ENCODE measurements at places on chromosomes 5 and 9. TPM values are rescaled to one million over a fixed set of nuclear protein-coding genes. Genes with fewer than 3 reads are reported as not detected.

GRCh38 chr5:138467711-138468132 lies 2.4 kb downstream of the EGR1 start:
- H3K4me1 ChIP-seq = peaks cover 24% of the 10 kb centered on the region
- H3K27ac ChIP-seq = peak overlapping the region; percentile 46
- H3K27me3 ChIP-seq = no peaks in the 10 kb centered on the region
- no peak for DNase-seq
- H3K4me3 ChIP-seq = peak overlapping the region; percentile 91
- peaks cover 9% of the 10 kb centered on the region for H3K36me3 ChIP-seq

SPINK6 gene
- total RNA-seq = not detected

GRCh38 chr5:54312499-54312898 lies 2.1 kb upstream of the ARL15 start:
- no peak overlapping the region for H3K4me3 ChIP-seq
- H3K27ac ChIP-seq = no peak overlapping the region
- DNase-seq = no peak
- H3K27me3 ChIP-seq = no peaks in the 10 kb centered on the region
- no peaks in the 10 kb centered on the region for H3K4me1 ChIP-seq

ZNF462 gene
- total RNA-seq = 8.8 TPM

ARHGEF28 gene
- total RNA-seq = 15.1 TPM

GRCh38 chr5:62616615-62617277 lies 38.1 kb downstream of the LRRC70 start:
- no peaks in the 10 kb centered on the region for H3K27me3 ChIP-seq
- no peaks in the 10 kb centered on the region for H3K36me3 ChIP-seq
- H3K4me3 ChIP-seq = no peak overlapping the region
- DNase-seq = no peak

PLAC8L1 gene
- total RNA-seq = not detected

DNA sequence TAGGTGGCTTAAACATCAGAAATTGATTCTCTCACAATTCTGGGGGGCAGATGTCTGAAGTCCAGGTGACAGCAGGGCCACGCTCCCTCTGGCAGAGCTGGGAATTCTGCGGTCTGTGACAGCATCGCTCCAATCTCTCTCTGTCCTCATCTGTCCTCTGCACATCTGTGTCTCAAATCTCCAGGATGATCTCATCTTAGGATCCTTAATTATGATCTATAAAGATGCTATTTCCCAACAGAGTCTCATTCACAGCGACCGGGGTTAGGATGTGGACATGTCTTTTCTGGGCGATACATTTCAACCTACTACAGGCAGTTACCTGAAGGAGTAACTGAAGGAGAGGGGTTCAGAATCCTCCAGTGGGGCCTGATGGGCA lies 31.4 kb downstream of the ANKRD33B start:
- H3K4me3 ChIP-seq = peak overlapping the region; percentile 4
- no peaks in the 10 kb centered on the region for H3K36me3 ChIP-seq
- no peak for DNase-seq
- H3K27ac ChIP-seq = peak overlapping the region; percentile 56
- no peaks in the 10 kb centered on the region for H3K27me3 ChIP-seq

DNA sequence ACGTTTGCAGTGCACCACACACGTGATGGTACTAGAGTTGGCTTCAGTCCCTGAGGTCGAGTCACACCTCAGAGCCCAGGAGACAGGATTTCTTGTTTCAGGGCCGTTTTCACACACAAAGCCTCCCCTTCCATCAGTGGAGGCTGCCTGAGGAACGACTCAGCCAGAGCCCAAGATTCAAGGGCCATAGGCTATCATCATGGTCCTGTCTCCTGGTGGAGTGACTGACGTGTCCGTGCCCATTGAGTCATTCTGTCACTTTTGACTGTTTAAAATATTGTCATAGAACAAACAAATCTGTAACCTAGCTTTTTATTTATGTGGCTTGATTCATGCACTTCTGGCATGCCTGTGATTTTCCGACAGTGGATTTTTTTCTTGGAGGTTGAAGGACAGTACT lies 28.3 kb downstream of the CAMK2A start:
- H3K36me3 ChIP-seq = no peaks in the 10 kb centered on the region
- no peaks in the 10 kb centered on the region for H3K4me1 ChIP-seq
- DNase-seq = no peak
- H3K27me3 ChIP-seq = no peaks in the 10 kb centered on the region
- H3K4me3 ChIP-seq = no peak overlapping the region

PTCH1 gene
- total RNA-seq = 25.2 TPM

NPR3 gene
- 3.5 TPM for total RNA-seq

DNA sequence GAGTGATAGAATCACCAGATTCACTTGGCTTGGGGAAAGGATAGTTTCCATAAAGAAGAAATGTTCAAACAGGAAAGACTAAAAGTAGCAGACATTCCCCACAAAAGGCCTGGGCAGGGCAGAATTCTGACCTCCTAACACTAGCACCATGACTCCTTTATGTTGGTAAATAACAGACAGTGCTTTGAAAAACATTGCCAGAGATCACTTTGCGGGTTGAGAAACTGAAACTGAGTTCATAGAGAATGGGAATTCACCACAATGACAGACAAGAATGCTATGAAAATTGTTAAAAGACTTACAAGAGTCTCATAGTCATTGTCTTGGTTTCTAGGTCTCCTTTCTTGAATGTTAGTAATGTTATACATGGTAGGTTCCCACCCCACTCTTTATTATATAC lies 172.5 kb upstream of the GLRA1 start:
- H3K27me3 ChIP-seq = no peaks in the 10 kb centered on the region
- no peaks in the 10 kb centered on the region for H3K4me1 ChIP-seq
- H3K36me3 ChIP-seq = no peaks in the 10 kb centered on the region
- no peak overlapping the region for H3K27ac ChIP-seq
- DNase-seq = no peak

- no peaks in the 10 kb centered on the region for H3K4me1 ChIP-seq
- peak; percentile 12 for DNase-seq
- H3K4me3 ChIP-seq = no peak overlapping the region
- H3K36me3 ChIP-seq = no peaks in the 10 kb centered on the region
- H3K27me3 ChIP-seq = no peaks in the 10 kb centered on the region
Observed at GRCh38 chr5:133749331-133749985, 137.1 kb upstream of the FSTL4 start.

DNA sequence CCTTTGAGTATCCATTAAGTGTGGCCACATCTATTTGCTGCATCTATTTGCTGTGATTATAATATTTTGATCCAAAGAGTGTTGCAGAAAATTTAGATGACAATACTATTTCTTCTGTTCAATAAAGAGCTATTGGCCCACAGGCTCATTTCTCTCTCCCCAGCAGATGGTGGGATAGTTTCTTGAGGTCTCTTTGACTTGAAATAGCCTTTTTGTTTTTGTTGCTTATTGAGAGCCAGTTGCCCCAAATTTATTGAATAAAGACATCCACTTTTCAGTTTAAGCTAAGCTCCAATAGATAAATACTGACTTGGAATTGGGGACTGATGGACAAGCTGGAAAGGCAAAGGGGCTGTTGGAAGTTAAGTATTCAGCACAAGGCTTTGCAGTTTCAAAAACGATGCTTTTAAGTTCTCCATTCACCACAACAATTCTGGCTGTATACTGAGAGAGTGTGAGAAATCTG lies 290.1 kb upstream of the MPDZ start:
- no peaks in the 10 kb centered on the region for H3K27me3 ChIP-seq
- H3K27ac ChIP-seq = peak overlapping the region; percentile 91
- peak overlapping the region; percentile 56 for H3K4me3 ChIP-seq

FBP2 gene
- total RNA-seq = not detected

GRCh38 chr5:78907255-78907891 lies 77.7 kb downstream of the ARSB start:
- peak; percentile 16 for DNase-seq
- H3K36me3 ChIP-seq = no peaks in the 10 kb centered on the region
- peak overlapping the region; percentile 25 for H3K4me3 ChIP-seq
- H3K4me1 ChIP-seq = peaks cover 4% of the 10 kb centered on the region

DNA sequence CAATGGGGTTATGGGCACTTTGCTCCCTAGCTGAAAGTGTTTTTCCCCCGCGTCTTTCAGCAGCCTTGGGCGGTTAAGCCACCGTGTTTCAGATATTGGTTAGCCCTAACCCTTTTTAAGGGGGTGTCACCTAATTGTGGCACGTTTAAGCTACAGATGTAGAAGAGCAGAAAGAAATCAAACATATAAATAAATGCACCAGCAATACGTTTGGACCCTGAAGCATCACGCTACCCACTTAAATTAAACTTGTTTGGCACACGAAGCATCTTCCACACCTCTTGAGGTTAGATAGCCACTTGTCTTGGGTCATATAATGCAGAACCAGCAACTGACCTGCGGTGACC lies 768 bp downstream of the YTHDC2 start:
- DNase-seq = no peak
- H3K27ac ChIP-seq = peak overlapping the region; percentile 97
- no peaks in the 10 kb centered on the region for H3K27me3 ChIP-seq
- H3K4me1 ChIP-seq = peaks cover 5% of the 10 kb centered on the region

DNA sequence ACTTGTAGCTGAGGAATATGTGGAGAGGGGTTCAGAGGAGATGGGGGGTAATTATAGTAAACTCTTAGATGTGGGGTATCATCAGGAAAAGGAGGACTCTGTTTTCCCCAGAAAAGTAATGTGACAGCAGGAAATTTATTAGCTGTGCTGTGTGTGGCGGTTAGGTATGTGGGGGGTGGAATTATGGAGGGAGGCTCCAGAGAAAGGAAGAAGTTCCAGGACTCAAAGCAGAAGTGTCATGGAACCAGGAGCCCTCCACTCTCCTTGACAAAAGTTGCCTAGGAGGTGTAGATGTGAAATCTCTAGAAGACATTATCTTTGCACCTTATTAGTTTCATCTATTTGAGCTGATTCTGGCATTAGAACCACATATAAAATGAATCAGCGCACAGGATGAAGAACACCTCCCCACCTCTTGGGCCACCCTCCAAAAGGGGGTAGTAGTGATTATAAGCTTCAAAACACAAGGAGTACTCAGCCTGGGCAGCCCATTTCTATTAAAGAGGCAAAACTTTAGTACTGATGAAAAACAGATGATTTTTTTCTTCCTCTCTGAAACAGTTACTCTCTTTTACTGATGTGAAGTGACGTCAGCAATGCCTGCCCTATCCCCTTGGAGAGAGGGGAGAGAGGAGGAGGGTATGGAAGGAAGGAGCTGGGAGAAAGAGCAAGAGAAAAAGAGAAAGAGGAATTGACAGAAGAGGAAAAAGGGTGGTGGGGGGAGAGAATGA lies 18.2 kb downstream of the NR2F1 start:
- H3K4me1 ChIP-seq = peaks cover 2% of the 10 kb centered on the region
- H3K27me3 ChIP-seq = peaks cover 32% of the 10 kb centered on the region
- DNase-seq = no peak
- no peaks in the 10 kb centered on the region for H3K36me3 ChIP-seq
- H3K4me3 ChIP-seq = no peak overlapping the region

GRCh38 chr9:90137801-90138200 lies 504.8 kb downstream of the DIRAS2 start:
- no peak for DNase-seq
- H3K4me3 ChIP-seq = no peak overlapping the region
- H3K27ac ChIP-seq = no peak overlapping the region

- no peaks in the 10 kb centered on the region for H3K27me3 ChIP-seq
- no peaks in the 10 kb centered on the region for H3K36me3 ChIP-seq
- no peaks in the 10 kb centered on the region for H3K4me1 ChIP-seq
- H3K4me3 ChIP-seq = no peak overlapping the region
- DNase-seq = no peak
- H3K27ac ChIP-seq = no peak overlapping the region
Observed at GRCh38 chr9:69805962-69806515, 14.6 kb upstream of the CFAP95 start.

IL4 gene
- total RNA-seq = not detected

Data from ascending aorta (tissue), 2 donors.